ENCODE measurements at places on chromosomes 11 and 22.

DNA sequence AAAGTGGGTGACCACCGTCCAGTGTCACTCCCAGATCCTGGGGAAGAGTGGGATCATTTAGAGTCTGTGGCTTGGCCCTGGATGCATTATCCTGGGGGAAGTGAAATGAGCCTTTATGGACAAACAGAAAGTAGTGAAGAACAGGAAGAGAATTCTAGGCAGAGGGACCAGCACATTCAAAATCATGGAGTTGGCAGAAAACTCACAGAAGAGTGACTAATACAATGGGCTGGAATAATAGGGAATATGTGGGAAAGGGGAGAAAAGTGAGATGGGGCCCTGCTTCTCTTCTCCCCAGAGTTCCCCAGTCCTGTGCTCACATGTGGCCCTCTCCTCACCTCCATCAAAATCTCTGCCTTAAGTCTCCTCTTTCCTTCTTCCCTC, 84.3 kb downstream of the CCDC81 start:
- no peak for DNase-seq

DNA sequence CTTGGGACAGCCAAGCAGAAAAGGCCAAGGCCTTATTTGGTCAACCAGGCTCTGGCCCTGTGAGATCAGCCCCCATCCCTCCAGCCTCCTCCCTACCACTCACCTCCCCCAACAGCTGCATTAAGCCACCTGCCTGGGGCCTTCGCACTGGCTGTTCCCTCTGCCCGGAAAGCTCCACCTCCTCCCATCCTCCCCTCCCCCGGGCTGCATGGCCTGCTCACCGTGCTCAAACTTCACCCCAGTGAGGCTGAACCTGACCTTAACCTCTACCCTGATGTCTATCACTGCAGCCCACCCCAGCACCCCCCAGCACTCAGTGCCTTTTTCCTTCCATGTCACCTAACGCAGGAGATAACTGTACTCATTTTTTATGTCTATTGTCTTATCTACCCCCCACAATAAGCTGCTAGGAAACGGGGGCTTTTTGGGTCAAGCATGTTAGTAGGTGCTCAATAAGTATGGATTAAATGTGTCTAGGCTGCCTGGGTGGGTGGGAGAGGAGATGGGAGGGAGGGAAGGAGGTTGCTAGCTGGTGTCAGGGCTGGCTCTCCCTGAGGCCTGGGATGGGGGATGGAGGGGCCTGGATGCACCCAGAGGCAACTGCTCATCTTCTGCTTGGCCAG, 912 bp downstream of the PTPRCAP start:
- DNase-seq, result no peak

- DNase-seq, result no peak
These were observed 28.4 kb upstream of the PPP6R3 start for GRCh38 chr11:68431984-68432645.

DNA sequence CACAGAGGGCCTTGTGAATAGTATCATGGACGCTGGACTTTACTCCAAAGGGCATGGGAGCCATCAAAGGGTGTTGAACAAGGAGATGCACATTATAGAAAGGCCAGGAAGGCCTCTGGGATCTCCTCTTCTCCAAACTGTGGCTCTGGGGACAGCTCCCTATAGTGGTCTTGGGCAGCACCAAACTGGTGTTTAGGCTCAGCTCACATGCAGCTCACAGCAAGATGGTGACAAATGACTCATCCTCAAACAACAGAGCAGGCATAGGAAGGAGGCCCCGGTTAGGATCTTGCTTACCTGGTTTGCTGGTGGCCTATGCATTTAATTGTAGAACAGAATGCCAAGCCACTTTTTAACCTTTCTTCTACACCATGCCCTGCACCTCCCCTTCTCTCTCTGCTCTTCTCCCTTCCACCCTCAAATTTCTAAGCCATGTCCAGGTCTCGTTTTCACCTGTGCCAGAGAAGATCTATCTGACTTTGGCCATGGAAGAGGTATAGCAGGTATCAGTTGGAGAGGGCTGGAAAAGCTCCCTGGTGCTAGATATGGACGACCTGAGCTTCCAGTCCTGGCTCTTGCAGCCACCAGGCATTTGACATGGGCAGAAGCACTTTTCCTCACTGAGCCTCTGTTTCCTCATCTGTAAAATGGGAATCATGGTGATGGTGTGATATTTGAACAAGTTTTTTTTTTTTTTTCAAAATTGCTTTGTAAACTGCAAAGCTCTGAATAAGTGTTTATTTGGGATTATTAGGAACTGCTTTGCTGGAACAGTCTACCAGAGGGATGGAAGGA, 14.4 kb upstream of the EHF start:
- DNase-seq, result no peak

GRCh38 chr22:43393844-43394474, 17.9 kb upstream of the MPPED1 start:
- no peak for DNase-seq

DNA sequence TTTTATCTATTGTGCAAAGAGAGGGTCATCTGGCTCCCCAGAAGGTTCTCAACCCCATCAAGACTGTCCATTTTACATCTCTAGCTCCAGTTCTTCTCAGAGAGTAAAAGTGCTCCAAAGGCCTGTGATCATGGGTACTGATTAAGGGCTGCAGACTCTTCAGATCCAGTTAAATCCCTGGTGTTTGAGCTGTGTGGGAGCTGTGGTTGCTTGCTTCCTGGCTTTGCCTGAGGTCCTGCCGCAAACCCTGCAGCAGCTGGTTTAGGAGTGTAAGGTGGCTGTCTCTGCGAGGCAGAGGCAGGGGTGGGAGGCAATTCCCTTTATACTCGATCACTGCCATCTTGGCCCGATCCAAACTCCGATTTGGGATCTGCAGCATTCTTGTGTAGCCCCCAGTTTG, 1.2 kb downstream of the MRPL17 start:
- DNase-seq, result no peak

GRCh38 chr11:86230921-86231434, 13.6 kb upstream of the EED start:
- no peak for DNase-seq

GRCh38 chr22:48838846-48839730, 988.6 kb downstream of the BRD1 start:
- no peak for DNase-seq

- no peak for DNase-seq
These were observed 21.9 kb downstream of the IGSF9B start for GRCh38 chr11:133934599-133935550.

GRCh38 chr11:16946477-16947282, 67.5 kb downstream of the PLEKHA7 start:
- no peak for DNase-seq

DNA sequence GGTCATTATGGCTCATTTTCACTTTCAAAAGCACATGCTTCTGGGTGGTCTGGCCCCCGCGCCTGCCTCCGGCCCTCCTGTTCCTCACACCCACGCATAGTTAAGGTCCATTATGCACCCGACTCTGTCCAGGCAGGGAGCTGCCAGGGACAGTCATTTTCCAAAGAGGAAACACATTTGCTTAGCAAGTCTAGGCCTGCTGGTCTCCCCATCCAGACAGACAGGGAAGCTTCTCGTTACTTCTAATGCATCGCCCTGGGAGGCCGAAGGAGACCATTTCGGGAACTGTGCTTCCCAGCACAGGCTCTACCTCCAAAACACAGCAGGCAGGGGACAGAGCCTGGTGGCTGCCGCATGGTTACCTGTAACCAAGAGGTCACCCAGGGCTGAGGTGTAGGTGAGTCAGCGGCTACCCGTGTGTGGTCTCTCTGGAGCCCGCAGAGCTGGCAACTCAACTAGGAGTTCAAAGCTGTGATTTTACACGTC, 87.1 kb upstream of the SHANK2 start:
- no peak for DNase-seq

DNA sequence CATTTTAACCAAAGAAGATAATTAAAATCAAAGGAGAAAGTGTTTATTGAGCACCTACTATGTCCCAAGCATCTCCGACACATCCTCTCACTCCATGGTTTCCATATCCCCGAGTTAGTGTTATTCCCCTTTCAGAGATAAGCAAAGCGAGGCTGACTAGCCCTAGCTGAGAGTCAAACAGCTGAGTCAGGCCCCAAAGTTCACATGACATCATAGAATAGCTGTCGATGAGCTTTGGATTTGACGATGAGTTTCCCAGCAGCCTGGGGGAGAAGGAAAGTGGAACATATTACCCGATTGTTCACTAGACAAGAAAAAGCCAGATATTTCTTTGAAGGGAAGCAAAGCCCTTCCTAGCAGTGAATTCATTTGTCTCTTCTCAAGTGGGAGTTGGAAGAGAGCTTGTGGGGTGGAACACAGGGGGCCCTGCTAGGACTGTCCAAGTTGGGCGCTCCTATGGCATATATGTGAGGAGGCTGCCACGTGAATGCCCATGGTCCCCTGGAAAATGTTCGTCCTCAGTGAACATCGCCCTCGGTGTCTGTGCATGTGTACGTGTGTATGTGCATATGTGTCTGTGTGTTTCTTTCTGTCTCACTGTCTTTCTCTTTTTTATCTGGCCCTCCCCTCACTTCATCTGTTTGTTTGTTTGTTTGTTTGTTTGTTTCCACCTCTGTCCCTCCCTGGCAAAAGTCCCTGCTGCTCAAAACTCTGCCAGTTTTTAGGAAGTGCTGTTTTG, 493 bp upstream of the CYTH4 start:
- no peak for DNase-seq

DNA sequence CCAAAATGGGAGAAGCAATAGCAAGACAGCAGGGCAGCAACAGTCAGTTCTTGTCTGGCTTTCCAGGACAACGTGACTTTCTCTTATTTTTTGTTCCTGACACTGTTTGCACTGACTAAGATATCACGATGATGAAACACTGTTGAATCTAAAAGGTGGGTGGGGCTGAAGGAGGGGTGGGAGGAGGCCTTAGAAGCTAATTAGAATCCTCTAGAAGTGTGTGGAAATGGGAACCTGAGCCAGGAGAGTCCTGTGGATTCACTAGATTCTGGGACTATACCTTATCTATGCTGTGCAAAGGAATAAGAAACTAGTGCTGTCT, 300.3 kb downstream of the ST3GAL4 start:
- DNase-seq, result no peak

- DNase-seq, result no peak
These were observed 62.9 kb upstream of the NAV2 start for GRCh38 chr11:19649751-19650150.

- no peak for DNase-seq
These were observed 597.1 kb downstream of the BUD13 start for GRCh38 chr11:116175707-116176106.

DNA sequence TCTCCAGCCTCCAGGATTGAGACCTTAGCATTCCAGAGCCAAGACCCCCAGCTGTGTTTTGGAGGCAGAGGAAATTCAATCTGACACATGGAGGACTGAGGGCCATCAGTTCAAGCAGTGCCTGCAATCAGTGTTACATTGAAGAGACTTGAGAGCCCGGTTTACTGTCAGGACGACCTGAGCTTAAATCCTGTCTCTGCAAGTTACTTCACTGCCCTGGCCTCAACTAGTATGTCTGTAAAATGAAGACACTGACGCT, 35.1 kb downstream of the TRIM29 start:
- no peak for DNase-seq

DNA sequence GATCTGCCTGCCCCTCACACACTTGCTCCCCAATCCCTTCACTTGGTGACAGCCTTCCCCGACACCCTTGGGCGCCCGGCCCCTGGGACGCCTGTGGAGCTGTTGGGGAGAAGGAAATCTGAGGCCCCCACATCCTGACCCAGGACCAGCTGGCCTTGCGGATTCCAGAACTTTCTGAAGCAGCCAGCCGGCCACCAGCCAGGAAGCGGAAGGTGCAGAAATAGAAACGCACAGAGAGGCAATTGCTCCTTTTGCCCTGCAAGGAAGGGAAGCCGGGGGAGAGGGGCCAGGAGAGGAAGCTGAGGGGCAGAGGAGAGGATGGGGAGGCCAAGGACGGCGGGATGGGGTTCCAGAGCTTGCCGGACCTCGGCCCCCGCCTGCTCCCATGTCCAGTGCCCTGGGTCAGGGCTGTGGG, 66.7 kb upstream of the LINC01488 start:
- DNase-seq, result no peak

GRCh38 chr11:103055221-103055890, 36.6 kb downstream of the DCUN1D5 start:
- DNase-seq, result no peak

DNA sequence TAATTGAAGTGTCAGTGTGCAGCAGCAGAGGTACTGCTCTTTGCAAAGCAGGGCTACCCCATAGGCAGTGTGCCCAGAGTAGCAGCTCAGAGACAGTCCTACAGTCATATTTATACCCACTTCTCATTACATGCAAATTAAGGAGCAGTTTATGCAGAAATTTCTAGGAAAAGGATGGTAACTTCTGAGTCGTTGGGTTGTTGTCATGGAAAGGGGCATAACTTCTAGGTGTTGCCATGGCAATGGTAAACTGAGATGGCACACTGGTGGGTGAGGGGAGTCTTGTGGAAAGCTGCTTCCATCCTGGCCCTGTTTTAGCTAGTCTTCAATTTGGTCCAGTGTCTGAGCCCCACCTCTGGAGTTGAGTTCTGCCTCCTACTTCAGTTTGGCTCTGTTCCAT, 77.4 kb downstream of the MN1 start:
- no peak for DNase-seq

DNA sequence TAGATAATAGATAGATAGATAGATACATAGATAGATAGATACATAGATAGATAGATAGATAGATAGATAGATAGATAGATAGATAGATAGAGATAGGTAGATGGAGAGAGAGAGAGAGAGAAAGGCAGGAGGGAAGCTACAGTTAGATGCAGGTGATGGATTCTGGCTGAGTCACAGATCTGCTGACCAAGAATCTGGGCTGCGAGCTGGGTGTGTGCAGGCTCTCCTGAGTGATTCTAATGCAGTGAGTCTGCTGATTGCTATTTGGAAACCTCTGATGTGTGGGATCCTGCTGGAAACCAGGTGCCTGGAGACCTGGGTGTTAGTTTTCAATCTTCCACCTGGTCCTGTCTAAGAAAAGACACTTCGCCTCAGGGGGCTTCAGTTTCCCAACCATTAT, 1441.8 kb downstream of the TBC1D22A start:
- DNase-seq, result no peak

GRCh38 chr11:17463546-17464174, 13.0 kb downstream of the ABCC8 start:
- no peak for DNase-seq

- DNase-seq, result no peak
These were observed 62.2 kb downstream of the FAM181B start for GRCh38 chr11:82671451-82671850.

GRCh38 chr11:114785820-114786219, 107.5 kb downstream of the NXPE2 start:
- DNase-seq, result no peak

GRCh38 chr11:110988671-110989070, 256.9 kb upstream of the POU2AF2 start:
- DNase-seq, result no peak

GRCh38 chr22:47205081-47205491, 442.6 kb downstream of the TBC1D22A start:
- no peak for DNase-seq

DNA sequence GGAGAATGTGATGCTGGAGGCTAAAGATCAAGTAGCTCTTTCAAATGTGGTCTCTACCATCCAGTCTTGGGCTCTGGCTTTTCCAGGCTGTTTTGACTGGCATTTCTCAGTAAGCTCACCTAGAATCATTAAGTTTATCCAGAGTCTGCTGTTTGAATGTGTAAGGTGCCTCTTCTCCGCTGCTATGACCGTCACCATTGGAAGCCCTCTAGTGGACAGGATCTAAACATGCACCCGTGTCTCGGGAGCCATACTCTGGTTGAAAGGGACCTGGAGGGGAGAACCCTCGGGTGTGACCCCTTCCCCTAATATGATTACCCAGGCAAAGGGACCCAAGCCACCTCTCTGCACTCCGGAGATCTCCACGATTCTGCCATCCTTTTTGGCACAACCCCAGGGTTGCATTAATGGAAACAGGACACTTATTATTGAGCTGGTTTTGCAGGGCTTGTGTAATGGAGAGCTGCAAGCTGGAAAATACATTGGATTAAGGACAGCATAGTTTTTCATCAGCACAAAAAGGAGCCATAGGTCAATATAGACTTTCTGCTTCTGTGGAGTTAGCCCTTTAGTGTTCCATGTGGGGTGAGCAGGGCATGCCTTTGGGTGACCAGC, 191.0 kb upstream of the LARGE1 start:
- DNase-seq, result no peak

All from stimulated activated CD8-positive, alpha-beta memory T cell treated with anti-CD3 and anti-CD28 coated beads, Interleukin-2, amount 100 ng/mL, for 1 hour (primary cell).